ENCODE measurements at places on chromosomes 4 and X. TPM values are rescaled to one million over a fixed set of nuclear protein-coding genes. Genes with fewer than 3 reads are reported as not detected.

GLUD2 gene
- total RNA-seq: 5.6 TPM

GRCh38 chrX:134543288-134543687, 83.3 kb downstream of the HPRT1 start:
- DNase-seq: no peak

- DNase-seq: no peak
These were observed 28.0 kb upstream of the AMOT start for GRCh38 chrX:112868586-112868985.

- DNase-seq: no peak
These were observed 243.8 kb downstream of the PPP3CA start for GRCh38 chr4:101103381-101104142.

SH3RF1 gene
- total RNA-seq: 14.7 TPM
